ENCODE measurements at places on chromosomes 16 and 17.

- no peak for DNase-seq
These were observed 448.5 kb downstream of the SOX9 start for GRCh38 chr17:72569148-72569946.

GRCh38 chr16:1815461-1815860 lies 11.2 kb downstream of the HAGH start:
- no peak for DNase-seq

DNA sequence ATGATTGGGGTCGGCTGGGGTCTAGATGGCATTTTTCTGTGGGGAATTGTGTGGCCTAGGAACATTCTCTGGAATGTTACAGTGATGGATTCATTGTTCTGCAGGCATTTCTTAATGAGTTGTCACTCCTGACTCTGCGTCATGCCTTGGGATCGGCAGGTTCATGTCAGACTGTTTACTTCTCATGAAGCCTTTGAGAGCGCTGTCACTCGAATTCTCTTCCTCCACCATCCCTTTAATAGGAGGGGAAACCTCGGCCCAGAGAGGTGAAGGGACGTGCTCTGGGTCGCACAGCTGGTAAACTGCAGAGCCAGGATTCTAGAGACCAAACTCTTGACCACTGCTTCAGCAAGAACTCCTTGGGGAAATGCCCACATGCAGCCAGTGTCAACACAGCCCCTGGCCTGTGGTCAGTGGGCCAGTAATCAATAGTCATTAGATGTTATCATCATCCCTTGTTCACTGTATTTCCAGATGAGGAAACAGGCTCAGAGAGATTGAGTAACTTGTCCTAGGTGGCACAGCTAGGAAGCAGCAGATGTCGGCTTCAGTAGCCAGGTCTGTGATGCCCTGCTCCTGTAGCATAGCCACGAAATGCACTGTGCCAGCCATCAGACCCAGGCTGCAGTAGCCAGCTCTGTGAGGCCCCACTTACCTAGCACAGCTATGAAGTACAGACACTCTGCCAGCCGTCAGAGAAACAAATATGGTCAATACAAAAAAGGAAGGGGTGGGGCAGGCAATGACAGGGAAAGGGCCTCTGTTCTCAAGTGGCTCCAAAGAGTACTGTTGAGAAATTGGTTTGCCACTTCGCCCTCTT lies 259.0 kb downstream of the CPPED1 start:
- no peak for DNase-seq

- DNase-seq: peak; percentile 84
These were observed 22.7 kb downstream of the ZNF469 start for GRCh38 chr16:88405216-88406060.

- DNase-seq: no peak
These were observed 641 bp downstream of the SBK1 start for GRCh38 chr16:28292731-28293600.

- DNase-seq: peak; percentile 33
These were observed 90.9 kb downstream of the SPAG9 start for GRCh38 chr17:51029568-51030463.

All from fibroblast of gingiva (primary cell).